WTC11 (cell line): ENCODE measurements at places on chromosomes 4 and X. TPM values are rescaled to one million over a fixed set of nuclear protein-coding genes. Genes with fewer than 3 reads are reported as not detected.
A peak's percentile ranks its signal among the peaks of the same experiment; 100 is the strongest.

- no peaks in the 10 kb centered on the region for H3K27me3 ChIP-seq
- peak overlapping the region; percentile 77 for H3K27ac ChIP-seq
- no peak for DNase-seq
- peaks cover 83% of the 10 kb centered on the region for H3K4me1 ChIP-seq
- no peaks in the 10 kb centered on the region for H3K36me3 ChIP-seq
Observed at GRCh38 chr4:38672074-38672396, 8.0 kb downstream of the KLF3 start.

- H3K27ac ChIP-seq = no peak overlapping the region
- no peaks in the 10 kb centered on the region for H3K27me3 ChIP-seq
- H3K4me3 ChIP-seq = no peak overlapping the region
- H3K4me1 ChIP-seq = no peaks in the 10 kb centered on the region
Observed at GRCh38 chr4:76494871-76495590, 60.0 kb downstream of the SHROOM3 start.

DNA sequence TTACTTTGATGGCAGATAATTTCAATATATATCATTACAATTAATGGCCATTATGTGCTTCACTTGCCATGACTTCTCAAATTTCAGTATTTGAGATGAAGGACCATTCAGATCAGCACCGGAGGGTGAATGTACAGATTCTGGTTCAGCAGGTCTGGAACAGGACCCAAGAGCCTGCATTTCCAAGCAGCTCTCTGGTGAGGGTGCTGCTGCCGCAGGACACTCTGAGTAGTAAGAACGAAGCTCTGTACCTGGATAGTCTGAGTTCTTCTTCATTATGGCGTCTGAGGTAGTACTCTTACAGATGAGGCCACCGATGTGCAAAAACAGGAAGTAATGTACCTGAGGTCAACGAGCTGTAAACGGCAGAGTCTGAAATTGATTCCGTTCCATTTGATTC, 228.2 kb downstream of the FBXW7 start:
- no peak for DNase-seq
- H3K36me3 ChIP-seq = no peaks in the 10 kb centered on the region
- no peaks in the 10 kb centered on the region for H3K27me3 ChIP-seq

DNA sequence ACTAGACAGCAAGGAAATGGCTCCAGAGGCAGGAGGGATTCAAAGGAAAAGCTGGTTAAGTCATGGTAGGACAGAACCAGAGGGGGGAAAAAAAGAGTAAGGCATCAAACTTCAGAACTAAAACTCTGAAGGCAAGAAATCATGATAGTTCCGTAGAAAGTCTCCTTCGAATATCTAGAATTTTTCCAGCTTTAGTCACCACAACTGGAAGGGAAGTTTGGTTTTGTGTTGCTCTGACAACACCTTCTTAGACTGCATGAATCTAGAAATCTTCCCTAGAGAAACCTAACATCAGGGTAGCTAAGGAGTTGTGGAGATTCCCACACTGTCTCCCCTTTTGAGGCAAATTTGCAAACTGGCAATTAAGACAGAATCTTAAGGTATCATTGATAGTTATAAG, 33.7 kb downstream of the AMMECR1 start:
- H3K36me3 ChIP-seq = no peaks in the 10 kb centered on the region
- no peaks in the 10 kb centered on the region for H3K27me3 ChIP-seq
- no peak overlapping the region for H3K4me3 ChIP-seq
- no peak overlapping the region for H3K27ac ChIP-seq

Gene GAGE12H
- total RNA-seq = not detected in 3 replicates

Gene JAKMIP1
- 4.0 to 5.6 TPM (median 5.4 TPM) in 3 replicates for total RNA-seq
